Activated CD4-positive, alpha-beta T cell treated with anti-CD3 and anti-CD28 coated beads, Interleukin-2, amount 50 U/mL, for 4 hours (primary cell): ENCODE measurements at places on chromosomes 2 and 18.

DNA sequence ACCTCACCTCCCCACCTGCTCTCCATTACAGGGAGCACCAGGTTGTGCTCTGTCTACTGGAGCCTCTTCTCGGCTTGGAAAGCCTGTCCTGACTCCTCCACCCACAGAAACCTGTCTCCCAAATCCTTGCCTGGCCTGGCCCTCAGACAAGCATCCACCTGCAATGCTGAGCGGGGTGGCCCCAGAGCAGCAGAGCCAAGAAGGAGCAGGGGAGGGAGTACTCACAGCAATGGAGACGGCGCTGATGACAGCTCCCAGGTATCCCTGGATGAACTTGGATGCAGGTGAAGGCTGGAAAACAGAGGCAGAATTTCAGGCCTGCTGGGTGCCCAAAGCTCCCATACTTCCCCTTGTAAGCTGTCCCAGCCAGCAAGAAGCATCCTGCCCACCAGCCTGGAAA lies 72.8 kb downstream of the SFXN5 start:
- no peak for DNase-seq

DNA sequence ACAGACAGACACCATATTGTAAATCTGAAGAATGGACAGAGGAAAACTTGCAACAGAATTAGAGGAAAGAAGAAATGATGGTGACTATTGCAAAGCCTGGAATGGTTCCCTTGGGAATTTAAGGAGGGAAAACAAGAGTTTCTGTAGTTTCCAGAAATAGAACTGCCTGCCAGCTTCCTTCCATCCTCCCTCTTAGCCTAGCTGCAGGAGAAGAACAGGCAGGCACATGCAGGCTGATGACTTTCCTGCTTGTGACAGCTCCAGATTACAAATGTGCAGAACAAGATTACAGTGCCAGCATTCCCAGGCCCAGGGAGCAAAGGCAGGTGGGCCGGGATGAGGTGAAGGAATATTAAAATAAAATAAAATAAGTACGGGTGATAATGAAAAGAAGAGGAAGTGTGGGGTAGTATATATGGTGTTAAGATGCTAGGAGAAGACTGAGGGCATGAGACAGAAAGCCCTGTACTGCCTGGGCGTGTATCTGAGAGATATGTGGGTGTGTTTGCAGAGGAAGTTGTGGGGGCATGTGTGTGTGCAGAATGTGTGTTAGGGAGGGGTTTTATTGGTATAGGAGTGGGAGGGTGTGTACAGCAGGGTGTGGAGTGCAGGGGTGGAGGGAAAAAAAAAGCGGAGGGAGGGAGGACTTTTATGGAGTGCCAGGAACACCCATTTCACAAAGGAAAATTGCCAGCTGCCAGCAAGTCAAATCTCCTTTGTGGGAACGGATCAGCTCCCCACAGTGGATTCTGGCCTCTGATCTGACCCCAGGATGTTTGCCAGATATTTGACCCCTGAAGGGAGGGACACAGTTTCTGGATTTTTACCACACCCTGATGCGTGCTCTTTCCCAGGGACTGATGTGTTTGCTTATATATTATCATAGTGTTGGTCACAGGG lies 43.9 kb upstream of the NEMP2 start:
- DNase-seq = no peak

DNA sequence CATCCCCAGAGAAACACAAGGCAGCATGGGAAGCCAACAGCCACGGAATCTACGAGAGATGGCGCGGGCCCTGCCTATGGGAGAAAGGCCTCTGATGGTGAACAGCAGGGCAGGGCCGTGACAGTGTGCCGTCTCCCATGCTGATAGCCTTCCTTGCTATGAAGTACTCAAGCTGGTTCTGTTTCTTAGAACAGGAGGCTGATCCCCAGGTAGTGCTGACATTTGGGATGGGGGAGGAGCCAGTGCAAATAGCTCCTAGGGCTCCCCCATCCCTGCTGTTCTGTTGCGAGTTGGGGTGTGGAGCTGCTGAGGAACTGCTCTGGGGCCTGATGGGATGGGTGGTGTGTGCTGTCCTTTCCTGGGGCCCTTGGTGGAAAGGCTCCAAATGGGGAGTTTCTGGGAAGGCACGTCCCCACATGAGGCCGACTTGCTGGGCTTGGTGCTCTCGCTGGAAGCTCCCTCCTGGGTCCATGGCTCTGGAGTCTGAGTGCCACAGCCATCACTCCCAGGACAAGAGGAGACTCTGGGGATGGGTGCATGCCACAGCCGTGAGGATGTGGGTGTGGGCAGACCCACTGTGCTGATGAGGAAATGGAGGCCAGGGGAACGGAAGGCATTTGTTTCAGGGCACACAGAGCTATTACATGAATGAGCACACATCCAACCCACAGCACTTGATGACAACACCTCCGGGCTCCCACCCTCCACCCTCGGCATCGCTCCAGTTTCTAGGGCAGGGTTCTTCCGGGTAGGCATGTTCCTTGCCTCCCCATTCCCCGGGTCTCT lies 246.8 kb downstream of the HDAC4 start:
- DNase-seq = no peak

DNA sequence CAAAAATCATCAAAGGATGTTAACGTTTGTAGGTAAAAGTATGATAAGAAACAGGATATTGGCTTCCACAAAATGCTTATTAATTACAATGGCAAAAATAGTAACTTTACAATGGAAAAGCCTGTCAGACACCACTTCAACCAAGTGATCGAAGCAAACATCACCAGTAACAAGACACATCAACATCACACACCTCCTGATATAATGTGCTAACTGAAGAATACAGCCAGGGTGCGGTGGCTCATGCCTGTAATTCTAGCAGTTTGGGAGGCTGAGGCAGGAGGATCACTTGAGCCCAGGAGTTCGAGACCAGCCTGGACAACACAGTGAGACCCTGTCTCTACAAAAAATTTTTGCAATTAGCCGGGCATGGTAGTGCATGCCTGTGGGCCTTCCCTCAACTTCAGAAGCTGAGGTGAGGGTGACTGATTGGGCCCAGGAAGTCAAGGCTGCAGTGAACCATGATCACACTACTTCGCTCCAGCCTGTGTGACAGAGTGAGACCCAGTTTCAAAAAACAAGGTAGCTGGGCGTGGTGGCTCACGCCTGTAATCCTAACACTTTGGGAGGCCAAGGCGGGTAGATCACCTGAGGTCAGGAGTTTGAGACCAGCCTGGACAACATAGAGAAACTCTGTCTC lies 15.0 kb downstream of the MGAT4A start:
- DNase-seq = no peak

GRCh38 chr18:35862119-35862640 lies 110.3 kb upstream of the RMP24 start:
- no peak for DNase-seq

GRCh38 chr2:12773586-12774394 lies 57.1 kb downstream of the TRIB2 start:
- no peak for DNase-seq

DNA sequence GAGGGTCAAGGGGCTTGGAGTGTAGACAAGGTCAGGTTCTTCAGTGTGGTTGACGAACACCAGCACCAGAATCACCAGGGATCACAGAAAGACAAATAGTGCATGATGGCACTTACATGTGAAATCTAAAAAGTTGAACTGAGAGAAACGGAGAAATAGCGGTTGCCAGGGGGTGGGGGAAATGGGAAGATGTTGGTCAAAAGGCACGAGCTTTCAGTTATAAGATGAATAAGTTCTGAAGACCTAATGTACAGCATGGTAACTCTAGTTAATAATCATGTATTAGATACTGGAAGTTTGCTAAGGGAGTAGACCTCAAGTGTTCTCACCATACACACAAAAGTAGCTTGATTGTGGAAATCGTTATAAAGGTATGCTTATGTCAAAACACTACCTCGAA lies 43.7 kb upstream of the DARS1 start:
- DNase-seq = no peak

DNA sequence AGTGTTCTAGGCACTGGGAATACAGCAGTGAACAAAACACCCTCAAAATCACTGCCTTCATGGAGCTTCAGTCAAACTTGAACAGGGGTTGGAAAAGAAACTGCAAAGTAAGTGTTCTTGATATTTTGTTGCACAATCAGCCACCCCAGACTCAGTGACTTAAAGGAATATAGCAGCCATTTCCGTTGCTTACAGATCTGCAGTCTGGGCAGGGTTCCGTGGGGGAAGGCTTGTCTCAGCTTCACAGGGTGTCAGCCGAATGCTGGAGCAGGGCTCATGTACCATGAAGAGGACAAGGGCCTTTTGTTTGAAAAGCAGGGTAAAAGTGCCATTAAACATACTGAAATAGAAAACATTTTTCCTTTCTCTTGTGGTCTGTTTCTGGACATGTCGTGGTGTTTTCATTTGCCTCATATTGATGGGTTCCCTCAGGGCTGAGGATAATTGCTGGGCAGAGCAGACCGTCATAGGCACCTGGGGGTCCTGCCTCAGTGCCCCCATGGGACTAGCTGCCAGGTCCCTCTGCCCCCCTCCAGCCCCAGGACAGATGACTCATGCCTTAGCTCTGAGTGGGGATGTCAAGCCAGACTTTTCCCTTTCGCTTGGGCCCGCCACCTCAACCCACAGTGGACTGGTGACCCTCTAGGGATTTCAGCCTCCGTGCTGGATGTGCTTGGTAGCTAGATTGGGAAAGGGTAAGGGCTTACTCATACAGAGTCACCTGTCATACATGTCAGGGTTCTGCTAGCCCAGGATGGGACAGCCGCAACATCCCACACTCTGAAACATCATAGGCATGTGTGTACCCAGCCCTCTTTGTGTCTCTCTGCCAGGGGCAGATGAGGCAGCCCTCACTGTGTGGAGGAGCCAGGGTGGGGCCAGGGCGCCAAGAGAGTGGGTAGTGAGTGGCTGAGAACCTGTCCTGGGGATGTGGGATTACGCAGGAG lies 96.5 kb downstream of the PTPRM start:
- DNase-seq = no peak

DNA sequence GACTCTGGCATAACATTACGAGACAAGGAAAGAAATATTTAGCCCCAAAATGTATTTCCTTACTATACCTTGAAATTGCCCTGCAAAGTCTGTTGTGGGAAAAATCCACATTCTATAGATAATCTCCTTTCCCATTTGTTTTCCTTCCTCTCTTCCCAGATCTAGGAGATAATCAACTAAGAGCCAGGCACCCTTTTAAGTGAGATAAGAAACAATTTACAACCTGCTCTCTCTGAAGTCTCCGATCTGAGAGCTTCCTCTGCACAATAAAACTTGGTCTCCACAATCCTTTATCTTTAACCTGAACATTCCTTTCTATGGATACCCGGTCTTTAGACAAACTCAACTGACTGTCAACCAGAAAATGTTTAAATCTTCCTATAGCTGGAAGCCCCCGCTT lies 1160.7 kb upstream of the NRXN1 start:
- DNase-seq = no peak
